ENCODE measurements at places on chromosomes 16 and 17.

DNA sequence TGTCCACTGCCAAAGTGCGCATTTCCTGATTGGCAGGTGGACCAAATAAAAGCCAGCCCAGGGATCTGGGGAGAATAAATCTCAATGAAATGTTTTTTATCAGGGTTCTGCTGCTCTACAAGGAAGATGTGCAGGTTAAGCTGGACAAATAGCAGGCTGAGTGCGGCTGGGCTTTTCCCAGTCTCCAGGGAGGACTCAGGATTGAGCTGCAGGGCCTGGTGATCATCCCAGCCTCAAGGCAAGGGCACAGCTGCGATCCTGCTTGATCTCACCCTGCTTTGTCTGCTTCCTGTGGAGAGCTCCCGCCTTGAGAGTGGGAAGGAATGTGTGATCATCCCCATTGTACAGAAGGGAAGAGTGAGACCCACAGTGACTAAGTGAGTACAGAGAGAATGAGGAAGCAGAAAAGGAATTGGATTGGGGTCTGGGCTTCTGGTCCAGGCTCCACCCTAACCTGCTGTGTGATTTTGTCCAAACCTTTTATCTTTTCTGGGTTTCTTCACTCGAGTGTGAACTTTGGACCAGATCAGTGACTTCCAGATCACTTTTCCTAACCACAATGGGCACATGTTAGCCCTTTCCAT, 75.3 kb upstream of the CRHR1 start:
- no peak for DNase-seq

DNA sequence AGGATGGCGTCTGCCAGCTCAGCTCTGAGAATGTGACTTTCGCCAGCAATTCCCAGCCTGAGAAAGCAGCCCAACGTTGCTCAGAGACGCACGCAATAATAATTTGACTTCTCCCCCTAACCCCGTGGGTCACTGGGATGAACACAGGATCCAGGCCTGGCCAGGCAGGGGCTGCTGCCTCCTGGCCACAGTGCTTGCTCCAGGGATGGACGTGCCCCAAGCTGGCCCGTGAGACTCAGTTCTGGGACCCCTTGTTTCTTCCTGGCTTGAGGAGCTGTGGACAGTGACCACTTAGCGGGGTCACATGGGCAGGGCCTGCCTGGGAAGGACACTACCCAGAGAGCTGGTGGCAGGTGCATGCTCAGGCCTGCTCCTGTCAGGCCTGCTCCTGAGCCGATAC, 13.5 kb upstream of the DPEP1 start:
- no peak for DNase-seq

GRCh38 chr17:42672038-42672437, 4.8 kb downstream of the PLEKHH3 start:
- no peak for DNase-seq

GRCh38 chr16:10256784-10257641, 74.8 kb upstream of the GRIN2A start:
- peak; percentile 45 for DNase-seq

GRCh38 chr16:56352351-56353053, 72.8 kb downstream of the AMFR start:
- no peak for DNase-seq

DNA sequence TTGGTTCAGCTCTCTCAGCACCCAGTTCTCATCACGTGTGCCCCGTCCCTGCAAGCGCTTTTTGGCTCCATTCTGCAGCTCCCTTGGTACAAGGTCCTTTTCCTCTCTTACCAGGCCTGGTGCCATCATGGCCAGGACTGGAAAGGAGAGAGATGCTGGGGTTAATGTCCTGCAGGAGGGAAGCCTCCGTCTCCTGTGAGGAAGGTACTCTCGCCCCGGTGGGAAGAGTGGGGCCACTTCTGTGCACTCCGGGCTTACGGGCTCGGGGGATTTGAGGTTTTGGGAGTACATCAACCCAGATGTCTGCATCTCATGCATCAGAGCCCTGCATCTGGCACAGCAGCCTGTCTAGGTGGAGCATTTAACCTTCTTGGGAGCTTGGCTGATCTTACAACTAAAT, 10.1 kb downstream of the CTRB2 start:
- no peak for DNase-seq
